Activated CD4-positive, CD25-positive, alpha-beta regulatory T cell treated with anti-CD3 and anti-CD28 coated beads, Interleukin-2, amount 50 U/mL, for 16 hours (primary cell): ENCODE measurements at places on chromosomes 12 and 14.

DNA sequence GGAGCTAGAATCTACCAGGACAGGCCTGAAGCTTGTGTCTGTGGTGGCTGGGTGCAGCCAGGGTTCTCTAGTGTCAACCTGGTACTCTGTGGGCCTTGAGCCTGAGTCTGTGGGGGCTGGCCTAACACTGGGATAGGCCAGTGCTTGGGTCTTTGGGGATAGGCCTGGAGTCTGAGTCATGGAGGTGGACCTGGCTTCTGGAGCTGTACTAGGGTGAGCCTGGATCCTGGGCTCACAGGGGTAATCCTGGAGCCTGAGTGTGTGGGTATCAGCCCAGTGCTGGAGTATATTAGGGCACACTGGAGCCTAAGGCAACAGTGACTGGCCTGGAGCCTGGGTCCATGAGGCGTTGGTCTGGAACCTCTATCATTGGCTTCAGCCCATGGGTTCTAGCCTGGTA is 182.5 kb upstream of the NPAS3 start:
- no peak for DNase-seq

GRCh38 chr12:68959143-68959858 is 26.3 kb upstream of the CPM start:
- no peak for DNase-seq

GRCh38 chr14:32826404-32827082 is 112.1 kb upstream of the NPAS3 start:
- no peak for DNase-seq

- DNase-seq, result no peak
Observed at GRCh38 chr14:22407033-22407432, 182.0 kb downstream of the DAD1 start.

DNA sequence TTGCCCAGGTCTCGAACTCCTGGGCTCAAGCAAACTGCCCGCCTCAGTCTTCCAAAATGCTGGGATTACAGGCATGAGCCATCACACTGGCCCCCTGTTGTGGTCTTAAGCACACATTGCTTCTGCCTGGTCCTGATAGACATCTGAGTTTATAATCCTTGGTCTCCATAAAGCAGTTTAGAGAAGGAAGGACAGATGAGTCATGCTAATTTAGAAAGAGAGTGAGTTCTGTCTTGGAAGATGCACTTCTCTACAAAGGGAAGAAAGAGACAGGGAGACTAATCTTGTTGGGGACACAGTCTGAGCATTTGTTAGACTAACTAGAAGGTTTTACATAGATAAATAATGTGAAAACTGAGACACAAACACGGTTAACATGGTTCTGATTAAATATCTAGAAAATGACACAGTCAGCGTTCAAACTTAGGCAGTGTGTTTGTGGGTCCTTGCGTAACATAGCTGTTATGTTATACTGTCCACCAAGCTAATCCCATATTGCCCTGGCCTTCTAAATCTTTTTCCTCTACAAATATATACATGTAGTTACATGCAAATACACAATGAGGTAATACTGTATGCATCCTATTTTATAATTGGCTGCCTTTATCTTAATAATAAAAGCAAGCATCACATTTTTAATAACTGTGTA is 31.0 kb downstream of the SAMD4A start:
- DNase-seq, result no peak

GRCh38 chr14:90663680-90664079 is 152.6 kb downstream of the TTC7B start:
- no peak for DNase-seq

DNA sequence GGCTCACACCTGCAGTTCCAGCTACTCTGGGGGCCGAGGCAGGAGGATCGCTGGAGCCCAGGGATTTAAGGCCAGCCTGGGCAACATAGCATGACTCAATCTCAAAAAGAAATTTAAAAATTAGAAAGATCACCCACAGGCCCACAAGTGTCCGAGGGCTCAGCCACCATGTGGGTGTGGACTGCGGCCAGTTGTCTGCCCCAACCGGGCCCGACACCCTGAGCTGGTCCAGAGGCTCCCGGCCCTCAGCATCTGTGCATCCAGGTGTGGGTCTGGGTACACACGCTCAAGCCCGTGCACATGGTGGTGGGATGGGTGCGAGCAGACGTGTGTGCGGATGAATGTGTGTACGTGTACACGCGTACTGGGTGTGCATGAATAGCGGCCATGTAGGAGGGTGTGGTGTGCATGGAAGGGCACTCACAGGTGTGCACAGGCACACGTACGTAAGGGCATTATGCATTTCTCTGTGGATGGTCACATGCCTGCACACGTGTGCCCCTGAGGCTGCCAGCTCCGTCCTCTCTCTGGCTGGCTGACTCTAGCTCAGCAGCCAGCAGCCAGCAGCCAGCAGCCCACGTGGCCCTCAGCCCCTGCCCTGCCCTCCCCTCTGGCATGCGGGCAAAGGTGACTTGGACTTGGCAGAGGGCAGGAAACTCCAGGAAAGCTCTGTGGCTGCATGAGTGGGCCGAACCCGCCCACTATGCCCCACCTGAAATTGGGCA is 23.3 kb upstream of the NUDT14 start:
- no peak for DNase-seq

DNA sequence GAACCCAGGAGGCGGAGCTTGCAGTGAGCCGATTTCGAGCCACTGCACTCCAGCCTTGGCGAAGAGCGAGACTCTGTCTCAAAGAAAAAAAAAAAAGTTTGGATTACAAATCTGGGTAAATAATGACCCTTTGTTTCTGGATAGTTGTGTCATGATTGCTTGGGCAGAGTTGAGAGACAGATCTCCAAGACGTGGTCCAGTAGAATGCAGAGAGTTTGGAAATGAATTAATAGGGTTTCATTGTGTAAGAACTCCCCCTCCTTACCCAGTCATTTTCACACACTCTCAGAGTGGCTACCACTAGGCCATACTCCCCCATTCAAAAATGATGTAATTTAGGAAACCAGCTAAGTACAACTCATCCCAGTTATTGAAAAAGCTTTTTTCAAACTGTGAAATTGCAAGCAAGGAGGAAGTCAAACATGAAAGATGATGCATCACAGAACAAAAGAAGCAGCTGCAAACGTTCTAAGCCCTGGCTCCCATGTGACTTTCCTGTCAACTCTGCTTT is 1331.9 kb downstream of the AACS start:
- DNase-seq, result no peak

DNA sequence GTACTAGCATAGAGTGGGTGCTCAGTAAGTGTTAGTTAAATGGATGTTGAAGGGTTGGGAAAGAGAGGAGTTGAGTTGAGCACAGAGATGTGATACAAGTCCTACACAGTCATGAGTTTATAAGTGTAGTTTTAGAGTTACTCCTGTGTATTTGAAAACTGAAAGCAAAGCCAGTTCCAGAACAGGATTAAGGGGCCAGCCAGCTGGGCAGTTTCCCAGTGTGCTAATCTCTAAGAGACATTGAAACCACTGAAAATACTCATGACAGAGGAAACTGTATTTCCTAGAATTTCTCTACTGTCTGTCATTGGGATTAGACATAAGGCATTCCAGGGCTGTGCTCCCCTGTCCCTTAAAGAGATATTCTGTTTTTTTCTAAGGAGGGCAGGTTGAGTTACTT is 101.0 kb downstream of the DERA start:
- no peak for DNase-seq

DNA sequence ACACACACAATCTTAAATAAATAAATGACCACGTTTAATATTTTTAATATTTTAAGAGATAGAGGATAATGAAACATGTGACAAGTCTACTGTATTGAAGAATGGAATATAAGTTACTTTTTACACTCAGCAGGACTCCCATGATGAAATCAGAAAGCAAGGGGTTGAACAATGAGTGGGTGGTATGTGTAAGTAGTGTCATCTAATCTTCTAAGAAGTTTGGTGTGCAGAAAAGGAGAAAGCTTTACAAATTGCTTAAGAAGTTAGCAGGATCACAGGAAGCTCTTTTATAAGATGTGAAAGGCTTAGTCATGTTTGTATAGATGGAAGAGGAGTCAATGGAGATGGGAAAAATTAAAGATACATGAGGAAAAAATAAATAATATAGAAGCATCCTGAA is 47.8 kb downstream of the SLC15A5 start:
- DNase-seq, result no peak

- no peak for DNase-seq
Observed at GRCh38 chr12:122412851-122413433, 9.5 kb downstream of the CLIP1 start.

DNA sequence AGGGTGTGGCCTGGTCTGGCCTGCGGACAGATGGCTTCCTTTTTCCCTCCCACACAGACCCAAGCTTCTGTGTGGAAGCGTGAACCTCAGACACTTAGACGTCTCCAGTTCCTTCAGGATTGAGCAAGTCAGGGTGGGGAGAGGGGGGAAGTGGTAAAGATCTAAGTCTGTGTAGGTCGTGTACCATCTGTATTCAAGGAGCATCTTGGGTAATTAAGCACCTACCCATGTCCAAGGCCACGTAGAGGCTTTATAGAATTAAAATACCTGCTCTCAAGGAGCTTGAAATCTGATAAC is 1.7 kb downstream of the AVIL start:
- DNase-seq, result no peak

- DNase-seq, result no peak
Observed at GRCh38 chr14:52845081-52845480, 53.7 kb upstream of the GNPNAT1 start.

- DNase-seq, result no peak
Observed at GRCh38 chr12:63228853-63229252, 77.9 kb upstream of the AVPR1A start.

DNA sequence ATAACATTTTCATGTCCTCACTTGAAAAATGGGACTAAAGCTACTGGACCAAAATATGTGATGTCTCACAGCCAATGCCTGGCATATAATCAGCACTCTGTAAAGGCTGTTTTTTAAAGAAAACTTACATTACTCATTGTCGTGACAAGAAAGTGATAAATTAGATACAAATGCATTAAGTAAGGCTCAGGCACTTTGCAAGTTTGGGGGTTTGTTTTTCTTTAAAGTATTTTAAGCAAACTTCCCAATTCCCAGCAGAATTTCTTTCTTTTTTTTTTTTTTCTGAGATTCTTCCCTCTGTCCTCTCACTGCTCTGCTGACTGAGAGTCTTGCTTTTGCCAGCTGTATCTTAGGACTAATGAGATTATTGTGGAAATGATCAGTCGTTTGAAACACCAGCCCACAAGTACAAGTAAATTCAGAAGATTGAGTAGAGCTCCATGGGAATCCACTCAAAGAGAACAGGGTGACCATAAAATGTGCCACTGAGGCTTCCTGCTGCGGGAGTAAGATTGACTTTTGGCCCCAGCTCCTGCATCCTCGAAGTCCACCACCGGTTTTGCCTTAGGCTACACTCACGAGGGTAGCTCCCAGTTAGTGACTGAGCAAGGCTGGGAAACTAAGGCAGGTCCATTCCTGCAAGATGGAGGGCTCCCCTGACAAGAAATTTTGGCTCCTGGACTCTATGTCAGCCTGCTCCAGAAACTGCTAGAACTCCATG is 82.8 kb downstream of the TMTC1 start:
- no peak for DNase-seq
